NCI-H748 treated with DMSO at 0.1 percent for 48 hours (cell line): ENCODE measurements at places on chromosomes 6 and 20.

DNA sequence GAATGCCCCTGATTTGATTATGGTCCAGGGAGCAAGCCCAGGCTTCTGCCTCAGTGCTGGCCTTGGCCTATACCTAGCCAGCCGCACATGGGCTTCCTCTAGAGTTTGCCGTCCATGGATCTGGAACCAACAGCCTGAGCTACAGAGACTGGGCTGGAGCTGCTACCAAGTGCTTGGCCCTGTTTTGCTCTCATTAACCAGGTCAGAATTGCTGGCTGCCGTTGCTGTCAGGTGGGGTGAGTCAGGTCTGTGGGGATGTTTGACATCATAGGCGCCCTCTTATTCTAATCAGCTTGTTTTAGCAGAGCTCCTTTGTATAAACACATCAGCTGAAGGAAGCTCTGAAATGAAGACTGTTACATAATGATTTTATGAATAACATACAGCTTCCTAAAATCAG is 83.1 kb upstream of the PHACTR2 start:
- no peak for DNase-seq

- DNase-seq, result no peak
Measured at GRCh38 chr6:37643851-37644672, 53.6 kb downstream of the MDGA1 start.

GRCh38 chr6:35948725-35949124 is 27.8 kb upstream of the SRPK1 start:
- DNase-seq, result no peak

DNA sequence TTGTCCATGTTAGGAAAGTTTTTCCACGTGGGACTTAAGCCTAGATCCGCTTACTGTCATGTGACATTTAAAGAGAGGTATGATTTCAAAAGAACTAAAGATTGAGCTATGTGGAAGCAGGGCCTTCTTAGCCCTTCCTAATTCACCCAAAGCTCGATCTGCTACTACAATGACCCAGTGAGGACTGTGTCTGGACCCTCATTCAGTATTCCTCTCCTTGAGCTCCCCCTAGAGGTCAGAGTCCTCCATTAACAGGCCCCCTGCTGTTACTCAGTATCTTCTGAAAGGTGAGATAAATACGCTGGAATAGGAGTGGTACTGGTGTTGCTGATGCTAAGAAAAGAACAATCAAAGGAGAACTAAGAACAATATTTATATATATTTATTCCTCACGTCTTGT is 414.0 kb downstream of the GJA1 start:
- DNase-seq, result peak; percentile 25

- DNase-seq, result no peak
Measured at GRCh38 chr6:38279423-38279822, 360.3 kb downstream of the BTBD9 start.

DNA sequence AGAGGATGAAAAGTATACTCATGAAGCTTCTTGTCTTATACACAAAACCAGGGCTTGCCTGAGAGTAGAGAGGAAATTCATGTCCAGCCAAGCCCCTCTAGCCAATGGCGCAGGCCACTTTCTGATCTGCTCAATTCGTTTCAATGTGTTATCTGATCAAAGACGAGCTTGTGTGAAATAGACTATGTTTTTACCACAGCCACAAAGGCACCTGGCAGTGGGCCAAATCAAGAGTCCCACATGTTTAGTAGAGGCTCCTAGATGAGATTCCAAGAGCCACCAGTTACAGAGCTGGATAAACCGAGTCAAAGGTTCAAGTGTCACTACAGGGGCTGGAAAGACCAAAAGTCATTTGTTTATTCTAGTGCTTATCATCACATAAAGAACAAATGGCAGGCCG is 34.9 kb downstream of the GPLD1 start:
- no peak for DNase-seq

GRCh38 chr6:34319471-34319885 is 70.7 kb upstream of the SMIM29 start:
- DNase-seq, result no peak

DNA sequence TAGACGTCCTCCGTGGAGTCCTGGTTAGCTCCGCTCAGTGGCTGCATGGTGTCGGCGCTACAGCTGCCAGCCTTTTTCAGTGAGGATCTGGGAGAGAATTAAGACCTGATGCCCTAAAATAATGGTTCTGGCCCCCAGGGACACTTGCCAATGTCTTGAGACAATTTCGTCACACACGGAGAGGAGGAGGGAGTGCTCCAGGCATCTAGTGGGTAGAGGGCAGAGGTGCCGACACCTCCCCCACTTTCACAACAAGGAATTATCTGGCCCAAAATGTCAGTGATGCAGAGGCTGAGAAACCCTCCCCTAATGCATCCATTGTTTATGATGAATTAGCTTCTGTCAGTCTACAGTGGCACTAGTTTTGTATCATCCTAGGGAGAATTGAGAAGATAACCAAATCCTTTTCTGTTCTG is 24.4 kb downstream of the TMEM181 start:
- no peak for DNase-seq

DNA sequence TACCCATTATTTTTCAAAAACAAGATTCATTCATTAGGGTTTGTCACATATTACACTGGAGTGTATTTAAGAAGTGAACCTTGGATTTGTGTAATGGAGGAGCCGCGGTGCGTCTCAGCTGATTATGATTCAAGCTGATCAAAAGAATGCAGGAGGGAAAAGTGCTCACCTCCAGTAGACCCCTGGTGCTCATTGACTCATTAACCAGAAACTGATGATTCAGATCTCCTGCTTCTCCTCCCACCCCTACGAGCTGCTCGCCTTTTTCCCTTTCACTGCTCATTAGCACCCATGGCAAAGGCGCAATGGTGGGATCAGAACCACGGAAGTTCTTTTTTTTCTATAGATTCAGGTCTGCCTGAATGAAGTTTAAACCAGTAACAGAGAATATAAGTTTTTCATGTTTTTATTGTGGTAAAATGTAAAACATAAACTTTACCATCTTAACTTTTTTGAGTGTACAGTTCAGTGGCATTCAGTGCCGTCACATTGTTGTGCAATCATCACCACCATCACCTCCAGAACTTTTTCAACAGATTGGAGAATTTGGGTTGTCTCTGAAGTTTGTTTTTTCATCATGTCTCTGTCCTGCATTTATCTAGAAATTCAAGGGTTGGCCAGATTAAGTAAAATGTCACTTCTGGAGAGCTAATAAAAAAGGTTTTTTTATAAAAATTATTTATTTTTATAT is 101.6 kb downstream of the LINC00237 start:
- DNase-seq, result no peak

- DNase-seq, result no peak
Measured at GRCh38 chr6:40426346-40427066, 160.7 kb downstream of the LRFN2 start.

DNA sequence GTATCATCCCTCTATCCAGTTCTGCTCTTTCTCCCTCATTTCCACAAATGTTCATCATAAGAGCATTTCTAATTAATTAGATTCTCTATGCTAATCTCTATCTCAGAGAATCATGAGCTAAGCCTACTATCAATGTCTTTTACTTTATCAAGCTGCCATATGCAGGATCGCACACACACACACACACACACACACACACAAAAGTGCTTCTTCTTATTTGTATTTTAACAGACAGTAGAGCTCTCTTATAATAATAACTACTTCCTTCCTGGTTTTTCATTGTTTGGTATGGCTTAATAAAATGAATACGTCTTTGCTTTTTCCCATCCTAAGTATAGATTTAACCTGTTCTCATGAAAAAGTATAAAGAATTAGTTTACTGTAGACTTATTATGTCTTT is 170.2 kb downstream of the HAO1 start:
- peak; percentile 98 for DNase-seq

DNA sequence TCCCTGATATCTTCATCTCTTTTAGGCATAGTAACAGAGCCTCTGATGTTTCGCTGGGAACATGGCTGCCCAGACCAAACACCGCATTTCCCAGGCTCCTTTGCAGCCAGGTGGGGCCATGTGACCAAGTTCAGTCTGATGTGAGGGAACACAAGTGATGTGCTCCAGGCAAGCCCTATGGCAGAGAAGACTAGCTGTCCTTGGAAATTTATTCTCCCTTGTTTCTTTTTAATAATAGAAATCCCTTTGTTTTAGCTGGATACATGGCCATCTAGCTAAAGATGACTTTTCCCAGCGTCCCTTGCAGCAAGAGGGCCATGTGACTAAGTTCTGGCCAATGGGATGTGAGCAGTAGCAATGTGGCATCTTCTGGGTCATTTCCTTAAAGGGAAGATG is 30.8 kb downstream of the SLC2A10 start:
- DNase-seq, result no peak

- DNase-seq, result no peak
Measured at GRCh38 chr6:40922281-40922680, 116.7 kb downstream of the UNC5CL start.

DNA sequence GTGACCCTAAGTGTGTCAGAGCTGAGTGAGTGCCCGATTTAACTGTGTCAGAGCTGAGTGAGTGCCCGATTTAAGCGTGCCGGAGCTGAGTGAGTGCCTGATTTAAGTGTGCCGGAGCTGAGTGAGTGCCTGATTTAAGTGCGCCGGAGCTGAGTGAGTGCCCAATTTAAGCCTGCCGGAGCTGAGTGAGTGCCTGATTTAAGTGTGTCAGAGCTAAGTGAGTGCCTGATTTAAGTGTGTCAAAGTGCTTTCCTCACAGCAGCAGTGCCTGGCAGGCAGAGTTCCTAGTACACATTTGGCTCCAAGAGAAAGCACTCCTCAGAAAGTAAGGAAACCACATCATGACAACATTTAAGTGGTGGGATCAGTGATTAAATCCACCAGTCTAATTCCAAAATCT is 13.2 kb downstream of the SERAC1 start:
- DNase-seq, result no peak

DNA sequence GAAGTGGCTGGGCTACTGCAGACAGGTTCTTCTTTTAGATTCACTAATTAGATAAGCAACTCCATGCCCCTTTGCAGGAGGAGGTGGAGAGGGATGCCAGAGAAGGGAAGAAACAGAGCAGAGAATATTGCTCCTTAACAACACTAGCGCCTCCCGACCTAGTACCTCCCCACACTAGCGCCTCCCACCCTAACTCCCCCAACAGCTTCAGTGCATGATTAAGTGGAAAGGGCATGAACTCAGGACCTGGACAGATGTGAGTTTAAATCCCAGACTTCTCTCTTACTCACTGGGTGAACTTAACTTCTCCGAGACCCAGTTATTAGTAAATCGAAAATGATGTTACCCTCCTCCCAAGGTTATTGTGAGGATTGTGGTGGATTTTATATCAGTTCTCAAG is 25.7 kb downstream of the STX11 start:
- DNase-seq, result no peak

GRCh38 chr20:18728870-18729224 is 84.7 kb upstream of the SCP2D1 start:
- DNase-seq, result no peak

DNA sequence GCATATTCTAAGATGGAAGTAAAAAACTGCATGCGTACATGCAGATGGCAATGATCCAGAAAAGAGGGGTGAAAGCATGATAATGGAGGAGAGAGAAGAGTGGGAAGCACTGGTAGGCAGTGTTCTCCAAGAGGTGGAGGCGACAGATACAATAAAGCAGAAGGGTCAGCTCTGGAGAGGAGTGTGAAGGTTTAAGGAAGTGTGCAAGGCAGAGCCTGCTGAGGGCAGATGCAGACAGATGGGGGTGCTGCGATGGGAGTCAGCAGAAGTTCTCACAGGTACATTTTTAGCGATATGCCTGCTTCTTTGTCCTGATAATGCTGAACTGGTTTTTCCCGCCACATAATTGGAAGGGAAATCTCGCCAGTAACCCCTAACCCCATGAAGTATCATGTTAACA is 81.1 kb upstream of the C6orf118 start:
- no peak for DNase-seq

DNA sequence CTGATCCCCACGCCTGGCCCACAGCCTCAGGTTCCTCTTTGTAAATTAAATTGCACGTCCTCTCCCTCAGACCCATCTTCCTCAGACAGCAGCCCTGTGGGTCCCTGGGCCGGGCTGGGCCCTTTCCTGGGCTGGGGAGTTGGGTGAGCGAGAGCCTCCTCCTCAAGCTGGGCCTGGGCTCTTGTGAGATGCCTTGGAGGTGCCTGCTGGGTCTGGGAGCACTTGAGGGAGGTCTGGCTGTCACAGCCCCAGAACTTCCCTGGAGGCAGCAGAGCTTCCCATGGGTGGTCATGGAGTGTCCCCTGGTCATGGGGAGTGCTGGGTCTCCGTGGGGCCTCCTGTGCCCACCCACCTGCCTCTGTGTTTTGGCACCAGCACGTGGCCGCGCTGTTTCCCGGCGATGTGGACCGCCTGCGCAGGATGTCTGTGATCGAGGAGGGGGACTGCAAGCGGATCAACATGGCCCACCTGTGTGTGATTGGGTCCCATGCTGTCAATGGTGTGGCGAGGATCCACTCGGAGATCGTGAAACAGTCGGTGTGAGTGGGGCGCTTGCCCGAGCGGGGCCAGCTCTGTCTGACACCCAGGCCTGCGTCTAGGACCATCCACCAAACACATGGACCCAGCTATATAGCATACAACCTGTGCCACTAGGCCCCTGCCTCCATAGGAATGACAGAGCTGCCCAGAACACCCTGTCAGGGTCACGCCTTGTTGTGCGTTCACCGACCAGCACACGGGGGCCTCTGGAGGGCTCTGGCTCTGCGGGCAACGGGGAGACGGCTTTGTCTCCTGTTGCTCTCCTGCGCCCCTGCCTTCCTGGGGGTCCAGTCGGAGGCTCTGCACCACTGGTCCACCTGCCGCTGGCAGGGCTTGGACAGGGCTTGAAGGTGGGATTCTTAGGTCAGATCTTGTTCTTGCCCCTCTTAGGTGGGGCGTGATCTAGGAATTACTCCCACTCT is 33.0 kb downstream of the PYGB start:
- DNase-seq, result no peak

- no peak for DNase-seq
Measured at GRCh38 chr6:144213315-144213714, 63.0 kb downstream of the STX11 start.

DNA sequence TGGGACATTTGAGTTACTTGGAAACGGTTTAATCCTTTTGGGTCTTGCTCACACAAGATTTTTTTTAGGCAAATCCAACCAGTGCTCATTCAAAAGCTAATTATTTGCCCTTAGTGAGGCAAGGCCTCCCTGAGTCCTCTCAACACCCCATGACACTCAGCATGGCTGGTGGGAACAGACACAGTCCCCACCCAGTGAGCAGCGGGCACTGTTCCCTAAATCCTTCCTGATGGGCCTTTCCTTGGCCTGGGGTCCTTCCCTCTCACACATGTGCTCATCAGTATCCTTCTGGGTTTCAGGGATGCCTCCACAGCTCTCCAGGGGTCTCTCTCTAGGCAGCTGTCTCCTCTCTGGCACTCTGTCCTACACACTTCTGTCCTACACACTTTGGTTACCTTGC is 28.0 kb downstream of the PLAGL2 start:
- no peak for DNase-seq

- no peak for DNase-seq
Measured at GRCh38 chr6:57822896-57823358, 505.5 kb downstream of the PRIM2 start.

DNA sequence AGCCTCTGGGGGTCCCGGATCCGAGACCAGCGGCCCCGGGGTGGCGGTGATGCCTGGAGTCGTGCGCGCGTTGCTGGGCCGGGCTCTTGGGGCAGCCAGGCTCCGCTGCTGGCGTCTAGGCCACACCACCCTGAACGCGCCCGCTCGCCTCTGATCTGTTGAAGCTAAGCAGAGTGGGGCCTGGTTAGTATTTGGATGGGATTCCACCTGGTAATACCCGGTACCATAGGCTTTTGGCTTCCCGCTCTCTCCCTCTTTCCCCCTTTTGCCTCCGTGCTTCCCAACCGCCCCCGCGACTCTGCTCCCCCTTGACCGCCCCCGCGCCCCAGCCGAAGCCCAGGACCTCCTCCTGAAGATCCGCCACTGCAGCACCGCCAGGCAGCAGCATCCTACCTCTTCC is 1383.5 kb upstream of the DEFB115 start:
- no peak for DNase-seq
